Right forelimb (tissue), 1 donor: ENCODE measurements at places on chromosomes 11 and 22.

- DNase-seq, result no peak
These were observed 10.3 kb downstream of the SYT13 start for GRCh38 chr11:45275828-45276227.

GRCh38 chr22:49918911-49919881, 762 bp downstream of the CRELD2 start:
- no peak for DNase-seq

- no peak for DNase-seq
These were observed 18.2 kb upstream of the PSMA1 start for GRCh38 chr11:14538271-14538925.

GRCh38 chr22:27533105-27533745, 268.3 kb downstream of the MN1 start:
- no peak for DNase-seq

GRCh38 chr22:32444068-32444467, 20.2 kb downstream of the BPIFC start:
- no peak for DNase-seq
